ENCODE measurements at places on chromosomes 13 and 19.

GRCh38 chr19:57321751-57322150, 1.5 kb downstream of the ZNF543 start:
- DNase-seq = no peak

DNA sequence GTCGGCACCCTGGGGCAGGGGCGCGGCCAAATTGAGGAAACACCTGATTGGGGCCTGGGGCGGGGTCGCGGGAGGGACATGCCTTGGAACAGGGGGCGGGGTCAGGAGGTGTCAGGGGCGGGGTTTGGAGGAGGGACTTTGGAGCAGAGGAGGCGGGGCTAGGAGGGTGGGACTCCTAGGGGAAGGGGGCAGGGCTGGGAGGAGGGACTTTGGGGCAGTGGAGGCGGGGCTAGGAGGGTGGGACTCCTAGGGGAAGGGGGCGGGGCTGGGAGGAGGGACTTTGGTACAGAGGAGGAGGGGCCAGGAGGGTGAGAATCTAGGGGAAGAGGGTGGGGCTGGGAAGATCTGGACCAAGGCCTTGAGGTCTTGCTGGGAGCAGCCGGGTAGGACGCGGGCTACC, 21.9 kb downstream of the GRIN2D start:
- peak; percentile 86 for DNase-seq

- DNase-seq = no peak
Observed at GRCh38 chr19:47379381-47379938, 30.3 kb downstream of the DHX34 start.

DNA sequence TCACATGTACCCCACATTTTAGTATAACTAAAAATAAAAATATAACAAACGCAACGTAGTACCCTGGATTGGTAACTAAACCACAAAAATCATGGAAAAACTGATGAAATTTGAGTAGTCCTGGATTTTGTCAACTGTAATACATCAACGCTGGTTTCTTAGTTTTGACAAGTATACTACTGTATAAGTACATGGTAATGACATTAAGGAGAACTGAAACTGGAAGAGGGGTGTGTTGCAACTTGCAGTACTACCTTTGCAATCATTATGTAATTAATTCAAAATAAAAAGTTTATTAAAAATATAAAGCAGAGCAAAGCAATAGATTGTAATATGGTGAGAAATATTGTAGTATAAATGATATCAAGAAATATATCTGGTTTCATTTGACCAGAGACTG, 1158.0 kb upstream of the SPRY2 start:
- no peak for DNase-seq

DNA sequence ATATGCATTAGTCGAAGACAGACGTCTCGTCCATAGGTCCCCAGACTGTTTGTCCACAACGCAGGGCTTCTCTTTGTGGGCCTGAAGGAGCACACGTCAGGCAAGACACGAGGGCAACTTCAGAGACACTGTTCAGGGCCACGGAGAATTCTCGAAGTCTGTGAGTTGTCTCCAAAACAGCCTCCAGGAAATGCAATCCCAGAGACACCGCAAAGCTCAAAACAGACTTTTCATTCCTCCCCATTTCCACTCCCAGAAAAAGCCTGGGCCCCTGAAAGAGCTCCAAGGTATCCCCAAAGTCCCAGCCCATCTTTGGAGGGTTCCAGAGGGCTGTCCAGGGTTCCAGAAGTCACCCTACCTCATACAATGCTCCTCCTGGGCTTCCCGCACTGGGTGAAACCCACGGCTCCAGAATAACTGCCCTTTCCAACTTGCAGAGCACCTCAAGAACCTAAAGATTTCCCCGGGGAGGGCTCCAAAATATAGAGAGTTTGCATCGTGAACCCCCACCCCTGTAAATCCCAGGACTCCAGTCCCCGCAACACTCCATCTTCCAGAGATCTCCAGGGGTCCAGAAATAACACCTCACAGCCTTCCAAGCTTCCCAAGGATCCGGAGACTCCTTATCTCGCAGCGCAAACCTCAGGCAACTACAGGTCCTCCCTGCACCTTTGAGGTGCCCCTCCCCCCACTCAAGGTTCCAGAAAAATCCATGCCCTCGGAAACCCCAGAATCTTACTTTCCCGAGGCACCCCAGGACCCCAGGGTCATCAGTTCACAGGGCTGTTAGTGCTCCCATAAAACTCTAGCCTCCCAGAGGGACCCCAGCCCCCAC, 687 bp upstream of the FTL start:
- peak; percentile 43 for DNase-seq

DNA sequence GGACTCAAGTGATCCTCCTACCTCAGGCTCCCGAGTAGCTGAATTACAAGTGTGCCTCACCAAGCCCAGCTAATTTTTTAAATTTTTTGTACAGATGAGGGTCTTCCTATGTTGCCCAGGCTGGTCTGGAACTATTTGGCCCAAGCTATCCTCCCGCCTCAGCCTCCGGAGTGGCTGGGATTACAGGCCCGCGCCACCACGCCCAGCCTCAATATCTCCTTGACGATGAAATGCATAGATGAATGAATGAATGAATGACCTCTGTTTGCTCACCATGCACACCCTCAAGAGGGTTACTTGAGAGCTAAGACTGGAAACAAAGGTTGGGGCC, 14.9 kb upstream of the AP1M2 start:
- no peak for DNase-seq

GRCh38 chr13:75869981-75870380, 233.9 kb downstream of the LMO7 start:
- no peak for DNase-seq

GRCh38 chr13:48446464-48446863, 33.6 kb upstream of the LPAR6 start:
- DNase-seq = no peak

GRCh38 chr19:52275988-52276387, 6.6 kb downstream of the ZNF766 start:
- no peak for DNase-seq

DNA sequence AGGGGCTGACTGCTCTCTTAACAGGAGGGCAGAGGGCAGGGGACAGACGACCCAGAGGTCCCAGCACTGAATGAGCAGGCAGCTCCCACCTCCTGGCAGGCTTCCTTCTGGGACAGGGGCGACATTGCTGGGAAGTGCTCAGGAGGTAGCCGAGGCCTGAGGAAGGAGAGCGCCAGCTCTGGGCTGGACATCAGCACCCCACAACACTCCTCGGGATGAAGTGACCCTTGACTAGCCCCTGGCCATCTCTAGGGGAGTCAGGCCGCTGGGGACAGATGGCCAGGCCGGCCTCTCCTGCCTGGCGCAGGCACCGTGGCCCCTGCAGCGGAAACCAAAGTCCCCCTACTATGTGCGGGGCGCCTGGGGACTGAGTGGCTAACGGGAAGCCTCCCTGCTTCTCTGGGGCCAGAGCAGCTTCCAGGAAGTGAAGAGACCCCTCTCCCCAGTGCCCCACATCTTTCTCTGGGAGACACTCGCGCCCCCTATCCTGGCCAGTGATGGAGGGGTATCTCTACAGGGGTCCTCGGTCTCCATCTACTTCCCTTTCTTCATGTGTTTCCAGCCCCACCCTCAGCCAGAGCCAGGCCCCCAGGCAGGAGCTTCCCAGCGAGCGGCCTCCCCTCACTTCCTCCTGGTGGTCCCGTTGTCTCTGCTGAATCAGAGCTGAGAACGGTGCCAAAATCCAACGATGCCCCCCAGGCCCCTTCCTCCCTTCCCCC, 10.1 kb downstream of the PRR36 start:
- DNase-seq = no peak

DNA sequence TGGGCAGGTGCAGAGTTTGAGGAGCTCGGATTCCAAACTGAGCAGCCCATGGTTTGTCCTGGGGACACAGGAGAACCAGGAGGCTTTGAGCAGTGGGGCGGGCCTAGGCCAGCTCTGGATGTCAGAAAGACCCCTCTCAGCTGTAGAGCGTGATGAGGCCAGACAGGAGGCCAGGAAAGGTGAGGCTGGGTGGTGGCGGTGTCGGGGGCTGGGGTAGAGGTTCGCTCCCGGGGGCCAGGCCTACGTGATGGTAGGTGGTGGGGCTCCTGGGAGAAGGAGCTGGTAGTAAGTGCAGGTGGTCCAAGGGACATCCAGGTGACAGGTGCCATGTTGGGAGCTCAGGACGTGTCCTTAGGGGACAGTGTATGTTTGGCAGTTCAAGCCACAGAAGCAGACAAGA, 13.5 kb upstream of the PTOV1 start:
- no peak for DNase-seq
